Activated effector memory CD4-positive, alpha-beta T cell treated with Interleukin-2 at 50 U/mL for 16 hours (primary cell): ENCODE measurements at places on chromosomes 2 and 18.

DNA sequence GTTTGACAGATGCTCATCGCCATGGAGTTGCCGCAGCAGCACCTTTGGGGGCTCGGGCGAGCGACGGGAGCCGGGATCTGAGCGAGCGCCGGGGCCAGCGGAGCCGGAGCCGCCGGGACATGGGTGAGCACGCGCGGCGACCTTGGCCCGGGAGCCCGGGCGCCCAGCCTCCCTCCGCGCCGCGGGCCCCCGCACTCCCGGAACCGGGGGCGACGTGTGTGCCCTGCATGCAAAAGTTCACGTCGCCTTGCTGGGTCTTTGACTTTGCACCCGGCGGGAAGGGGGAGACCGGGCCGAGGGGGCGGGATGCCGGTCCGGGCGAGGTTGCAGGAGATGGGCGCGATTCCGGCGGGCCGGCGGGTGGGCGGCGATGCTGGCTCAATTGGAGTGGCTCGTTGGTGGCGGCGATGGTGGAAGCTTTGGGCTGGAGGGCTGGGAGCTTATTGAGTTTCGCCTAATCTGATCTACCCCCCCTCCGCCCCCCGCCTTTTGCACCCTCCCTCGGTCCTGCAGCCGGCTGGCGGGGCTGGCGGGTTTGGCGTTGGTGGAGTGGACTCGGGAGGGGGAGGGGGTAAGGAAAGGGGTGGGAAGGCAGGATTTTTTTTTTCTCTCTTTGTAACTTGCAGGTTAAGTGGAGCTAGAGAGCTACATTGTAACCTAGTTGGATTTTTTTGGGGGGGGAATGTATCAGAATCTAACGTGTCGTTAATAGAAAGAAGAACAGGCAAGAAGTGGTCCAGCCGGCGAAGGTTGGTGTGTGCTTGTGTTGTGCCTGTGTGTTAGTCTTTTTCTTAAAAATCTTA, at the start of gene SETBP1:
SETBP1 (plus strand) TSS at position 616 of the 803 bp plus-strand sequence. CDS start 20,459 bp downstream, outside the sequence.
- DNase-seq = no peak

DNA sequence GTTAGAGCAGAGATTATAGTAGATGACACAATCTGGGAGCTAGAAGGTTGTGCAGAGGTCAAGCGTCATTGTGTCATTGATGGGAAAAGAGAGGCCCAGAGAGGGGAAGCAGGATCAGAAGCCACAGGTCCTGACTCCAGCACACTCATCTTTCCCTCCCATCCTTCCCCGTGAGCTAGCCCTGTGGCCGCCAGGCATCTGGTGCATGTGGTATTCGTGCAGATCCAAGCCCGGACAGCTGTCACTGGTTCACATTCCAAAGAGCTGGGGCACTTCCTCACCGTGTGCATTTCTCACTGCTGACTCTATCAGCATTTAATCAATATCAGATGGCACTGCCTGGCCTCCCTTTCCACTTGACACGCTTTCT, 94.1 kb upstream of the THOC1 start:
- DNase-seq = no peak

GRCh38 chr2:18066894-18067293, 188.4 kb downstream of the KCNS3 start:
- no peak for DNase-seq

DNA sequence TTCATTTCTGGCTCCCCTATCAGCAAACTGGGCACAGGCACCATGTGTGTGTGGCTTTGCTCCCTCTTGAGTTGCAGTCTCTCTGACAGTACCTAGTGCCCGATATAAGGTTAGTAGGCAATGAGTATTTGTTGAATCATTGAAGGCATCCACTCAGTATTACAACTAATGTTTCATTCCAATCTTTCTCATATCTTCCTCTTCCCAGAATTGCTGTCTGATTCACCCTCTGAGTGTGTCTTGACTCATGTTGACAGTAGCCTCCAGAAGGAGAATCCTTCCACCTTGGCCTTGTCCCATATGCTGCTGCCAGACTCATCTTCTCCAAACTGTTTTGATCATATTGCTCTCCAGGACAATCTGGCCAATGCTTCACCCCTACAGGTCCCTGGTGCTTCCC, 202.5 kb downstream of the LRRTM1 start:
- no peak for DNase-seq

- no peak for DNase-seq
Measured at GRCh38 chr2:142675398-142675797, 202.1 kb upstream of the KYNU start.

- no peak for DNase-seq
Measured at GRCh38 chr2:150485871-150486538, 1.5 kb downstream of the RND3 start.

DNA sequence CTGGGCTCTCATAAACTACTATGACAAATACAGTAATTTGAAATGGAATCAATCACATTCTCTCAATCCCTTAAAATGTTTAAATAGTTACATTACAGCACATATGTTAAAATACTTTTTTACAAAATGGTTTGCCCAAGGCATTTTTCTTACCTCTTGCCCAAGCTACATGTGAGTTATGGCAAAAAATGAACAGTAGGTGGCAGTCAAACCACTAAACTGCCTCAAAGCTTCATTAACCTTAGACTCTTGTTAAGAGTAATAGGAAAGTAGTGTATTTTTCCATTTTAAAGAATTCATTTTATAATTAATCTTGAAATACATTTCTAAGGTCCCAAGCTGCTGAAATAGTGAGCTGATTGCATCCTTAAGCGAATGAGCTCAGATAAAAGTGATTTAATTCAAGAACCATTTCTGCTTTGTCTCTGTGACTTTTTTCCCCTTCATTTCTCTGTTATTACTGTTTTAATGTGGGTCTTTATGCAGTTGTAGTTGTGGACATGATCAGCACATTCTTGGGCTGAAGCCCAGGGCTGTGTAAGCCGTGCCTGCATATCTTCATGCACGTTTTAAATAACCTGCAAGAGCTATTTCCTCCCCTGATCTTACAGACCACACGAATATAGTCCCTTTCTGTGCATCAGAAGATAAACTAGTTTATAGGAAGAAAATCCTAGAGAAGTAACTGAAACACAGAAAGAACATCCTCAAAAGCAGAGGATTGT, 311.8 kb downstream of the LNPK start:
- DNase-seq = no peak

DNA sequence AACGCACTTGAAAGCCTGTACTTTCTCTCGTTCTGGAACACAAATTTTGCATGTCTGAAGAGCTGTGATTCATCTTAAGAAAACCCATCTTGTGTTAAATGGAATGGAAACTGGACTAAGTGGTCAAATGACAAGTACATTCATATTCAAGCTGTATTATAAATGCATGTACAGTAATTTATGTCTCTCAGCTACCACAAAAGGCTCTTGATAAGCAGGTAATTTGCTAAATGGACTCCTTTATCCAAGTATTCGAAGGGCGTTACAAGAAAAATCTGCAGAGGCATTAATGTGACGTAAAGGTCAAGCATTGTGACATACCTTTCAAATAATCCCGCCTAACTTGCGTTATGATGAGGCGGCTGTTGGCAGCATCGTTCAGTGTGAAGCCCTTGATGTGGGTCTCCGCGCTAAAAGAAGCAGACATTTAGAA, 66.6 kb downstream of the ABCG8 start:
- no peak for DNase-seq

GRCh38 chr2:45171136-45171501, 161.9 kb upstream of the SIX2 start:
- no peak for DNase-seq

DNA sequence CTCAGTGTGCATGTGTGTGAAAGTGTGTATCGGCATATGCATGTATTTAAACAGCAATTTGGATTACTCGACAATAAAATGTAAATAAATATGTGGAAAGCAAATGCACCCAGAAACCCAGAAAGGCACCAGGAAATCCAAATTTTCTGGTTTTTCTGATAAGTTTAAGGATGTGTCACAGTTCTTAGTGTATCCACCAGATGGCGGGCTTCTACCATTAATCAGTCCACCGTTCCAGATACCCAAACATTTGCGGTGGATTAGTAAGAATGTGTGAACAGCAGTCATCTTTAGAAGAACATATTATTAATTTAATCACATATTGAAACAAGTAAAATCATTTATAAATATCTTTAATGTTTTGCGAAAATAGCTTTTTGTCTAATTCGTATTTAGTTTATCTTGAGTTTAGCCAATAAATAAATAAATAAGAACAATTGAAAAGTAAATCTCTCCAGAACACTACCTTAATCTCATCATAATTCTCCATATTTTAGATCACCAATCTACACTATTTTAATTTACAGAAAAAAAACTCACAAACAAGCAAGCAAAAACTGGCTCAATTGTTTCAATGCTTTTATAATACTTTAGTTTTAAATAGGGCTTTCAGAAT, 298.9 kb downstream of the DSEL start:
- peak; percentile 11 for DNase-seq

- DNase-seq = no peak
Measured at GRCh38 chr18:78979730-78980278, at the start of gene SALL3. Gene SALL3, plus strand, starts transcription at chr18:78979818. Its CDS starts 457 bp downstream, at chr18:78980275.

GRCh38 chr2:165691615-165692014, 102.4 kb downstream of the GALNT3 start:
- no peak for DNase-seq

- no peak for DNase-seq
Measured at GRCh38 chr2:18441583-18441982, 118.9 kb downstream of the RDH14 start.

- DNase-seq = no peak
Measured at GRCh38 chr2:74566754-74567085, 12.2 kb downstream of the DOK1 start.

- no peak for DNase-seq
Measured at GRCh38 chr18:39318462-39318861, 1752.9 kb upstream of the CELF4 start.

- no peak for DNase-seq
Measured at GRCh38 chr18:75714766-75715165, 287.3 kb upstream of the SMIM21 start.

GRCh38 chr18:48711651-48712486, 173.0 kb downstream of the CTIF start:
- no peak for DNase-seq

- no peak for DNase-seq
Measured at GRCh38 chr2:239306274-239307220, 94.3 kb downstream of the HDAC4 start.

- DNase-seq = no peak
Measured at GRCh38 chr2:60440079-60440766, 113.2 kb downstream of the BCL11A start.

DNA sequence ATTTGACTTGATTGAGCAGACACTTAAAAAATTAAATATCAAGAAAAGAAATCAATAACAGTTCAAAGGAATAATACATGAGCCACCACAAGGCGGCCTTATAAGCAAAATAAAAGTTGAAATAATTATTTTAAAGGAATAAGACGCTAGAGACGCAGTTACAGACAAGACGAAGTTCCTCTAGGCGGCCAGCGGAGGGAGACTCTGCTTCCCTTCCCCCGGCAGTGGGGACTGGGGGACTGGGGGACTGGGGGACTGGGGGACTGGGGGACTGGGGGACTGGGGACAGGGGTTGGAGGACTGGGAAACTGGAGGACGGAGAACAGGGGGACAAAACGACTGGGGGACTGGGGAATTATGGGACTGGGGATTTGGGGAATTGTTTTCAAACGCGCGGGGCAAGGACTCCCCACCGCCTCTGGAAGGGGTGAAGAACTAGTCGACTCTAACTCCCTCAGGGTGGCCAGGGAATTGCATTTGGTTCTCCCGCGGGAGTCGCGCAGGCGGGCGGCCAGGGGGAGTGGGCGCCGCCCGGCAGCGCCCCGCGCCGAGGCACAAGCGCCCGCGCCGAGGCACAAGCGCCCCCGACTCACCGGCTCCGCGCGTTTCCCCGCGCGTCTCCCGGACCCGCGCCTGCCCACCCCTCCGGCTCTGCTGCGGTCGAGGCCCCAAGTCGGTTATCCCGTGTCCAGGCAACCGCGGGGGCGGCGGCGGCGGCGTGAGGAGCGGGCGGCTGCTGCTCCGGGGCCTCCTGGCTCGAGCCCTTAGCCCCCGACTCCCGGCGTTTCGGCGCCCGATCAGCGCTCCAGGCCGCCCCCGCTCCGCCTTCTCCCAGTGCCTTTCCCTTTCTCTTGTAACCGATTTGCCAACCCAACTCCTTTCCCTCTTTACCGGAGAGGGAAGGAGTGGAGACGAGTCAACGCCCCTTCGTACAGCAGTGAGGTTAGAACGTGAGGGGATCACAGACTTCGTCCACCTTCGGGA, at the start of gene CCDC178:
CCDC178 (minus strand) TSS at position 662 of the 984 bp plus-strand sequence. CDS start 28,633 bp downstream, outside the sequence.
- DNase-seq = no peak

DNA sequence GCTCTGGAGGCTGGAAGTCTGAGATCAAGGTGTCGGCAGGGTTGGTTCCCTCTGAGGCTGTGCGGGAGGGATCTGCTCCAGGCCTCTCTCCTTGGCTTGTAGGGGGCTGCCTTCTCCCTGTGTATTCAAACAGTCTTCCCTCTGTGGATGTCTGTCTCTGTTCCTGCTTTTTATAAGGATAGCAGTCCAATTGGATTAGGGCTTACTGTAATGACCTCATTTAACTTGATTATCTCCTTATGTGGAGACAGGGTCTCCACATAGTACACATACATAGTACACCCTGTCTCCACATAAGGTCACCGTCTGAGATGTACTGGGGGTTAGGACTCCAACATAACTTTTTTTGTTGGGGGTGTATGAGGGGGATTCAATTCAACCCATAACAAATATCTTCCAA, 30.5 kb downstream of the TCF7L1 start:
- DNase-seq = no peak

DNA sequence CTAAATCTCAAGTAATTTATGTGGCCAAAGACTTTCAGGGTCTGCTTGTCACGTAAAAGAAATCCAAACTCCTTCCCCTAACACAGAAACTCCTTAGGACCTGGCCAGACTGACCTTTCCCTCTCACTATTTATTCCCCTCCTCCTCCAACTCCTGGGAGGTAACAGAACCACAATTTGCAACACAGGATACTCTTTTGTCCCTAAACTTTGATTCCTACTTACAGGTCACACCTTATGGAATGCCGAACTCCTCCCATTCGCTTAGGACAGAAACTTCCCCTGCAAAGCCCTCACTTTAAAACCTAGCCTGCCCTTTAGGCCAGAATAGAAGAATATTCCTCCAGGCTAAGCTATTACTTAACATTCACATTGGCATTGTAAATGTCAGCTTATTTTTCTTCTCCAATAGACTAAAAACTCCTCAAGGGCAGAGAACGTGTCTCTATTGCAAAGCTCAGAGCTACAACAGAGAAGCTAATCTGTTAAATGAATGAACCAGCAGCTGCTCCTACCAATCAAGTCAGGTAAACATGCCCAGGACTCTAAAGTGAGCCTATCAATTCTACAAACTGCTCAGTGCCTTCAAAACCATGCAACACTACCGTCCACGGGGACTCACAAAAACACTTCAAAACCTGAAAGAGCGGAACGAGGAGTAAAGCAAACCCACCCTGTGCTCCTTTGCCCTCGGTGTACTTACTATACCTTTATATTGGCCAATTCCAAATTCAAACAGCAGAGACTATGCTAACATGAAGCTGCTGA, 6.1 kb downstream of the INO80D start:
- DNase-seq = no peak

GRCh38 chr2:88400037-88400767, 52.3 kb downstream of the FOXI3 start:
- DNase-seq = no peak

GRCh38 chr18:49553003-49553402, 8.9 kb upstream of the LIPG start:
- no peak for DNase-seq

DNA sequence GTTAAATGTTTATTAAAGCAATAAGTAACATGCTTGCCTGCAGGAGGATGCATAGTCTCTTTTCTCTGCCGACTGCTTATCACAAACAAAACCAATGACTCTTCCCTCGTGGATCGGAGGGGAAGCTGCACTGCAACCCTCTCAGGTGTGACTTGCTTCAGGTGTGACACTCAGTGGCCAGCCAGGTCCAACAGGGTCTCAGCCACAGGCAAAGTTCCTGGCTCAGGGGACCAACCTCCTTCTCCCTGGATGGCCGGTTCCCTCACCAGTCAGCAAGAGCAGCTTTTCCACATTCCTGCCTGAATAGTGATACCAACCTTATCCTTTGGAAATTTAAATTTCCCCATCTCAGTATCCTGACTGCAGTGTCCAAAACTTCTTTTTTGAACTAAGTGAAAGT, 383.5 kb downstream of the CMPK2 start:
- no peak for DNase-seq
